ENCODE measurements at places on chromosomes 6 and 20. TPM values are rescaled to one million over a fixed set of nuclear protein-coding genes. Genes with fewer than 3 reads are reported as not detected.

Gene PTCRA
- 0.41 TPM for polyA plus RNA-seq

Gene SAMD5
- 17.7 TPM for polyA plus RNA-seq

Gene ZNF133
- polyA plus RNA-seq, result 27.7 TPM

Gene UBE2J1
- 50.0 TPM for polyA plus RNA-seq

Gene OR2H2
- 0.16 TPM for polyA plus RNA-seq

Gene LPIN3
- polyA plus RNA-seq, result 20.9 TPM

Gene PKIG
- polyA plus RNA-seq, result 69.9 TPM

Gene PBOV1
- polyA plus RNA-seq, result 0.13 TPM

Gene SNAI1
- 16.6 TPM for polyA plus RNA-seq

Gene OVOL2
- polyA plus RNA-seq, result 1.1 TPM

Gene ADGB
- polyA plus RNA-seq, result 0.40 TPM

Gene MROH8
- polyA plus RNA-seq, result 7.2 TPM

Gene LGSN
- 0.43 TPM for polyA plus RNA-seq

Gene UTRN
- polyA plus RNA-seq, result 153 TPM

Gene PNRC1
- polyA plus RNA-seq, result 122 TPM

Gene PEX3
- 42.9 TPM for polyA plus RNA-seq

Gene TCP11
- 2.0 TPM for polyA plus RNA-seq

Gene BLCAP
- 91.1 TPM for polyA plus RNA-seq

Gene HFE
- 5.4 TPM for polyA plus RNA-seq

Gene PTGIS
- 34.6 TPM for polyA plus RNA-seq

Gene MYLK2
- 0.65 TPM for polyA plus RNA-seq

Gene RIPOR2
- polyA plus RNA-seq, result 8.0 TPM

Gene HSPA1L
- polyA plus RNA-seq, result 3.7 TPM

Gene SLC44A4
- 66.9 TPM for polyA plus RNA-seq

Gene PPIL6
- 14.9 TPM for polyA plus RNA-seq

Gene FOXQ1
- polyA plus RNA-seq, result 16.9 TPM

Gene RIN2
- 42.9 TPM for polyA plus RNA-seq

Gene THBS2
- polyA plus RNA-seq, result 10.3 TPM

Data from renal pelvis (tissue), 12 donors.